GM19239 (cell line): ENCODE measurements at places on chromosomes 5 and 9.

- no peak for DNase-seq
Observed at GRCh38 chr5:11396917-11397316, 507.3 kb downstream of the CTNND2 start.

GRCh38 chr5:88230546-88231066 lies 38.0 kb downstream of the TMEM161B start:
- no peak for DNase-seq

- no peak for DNase-seq
Observed at GRCh38 chr5:119363271-119363670, 7.5 kb downstream of the TNFAIP8 start.

DNA sequence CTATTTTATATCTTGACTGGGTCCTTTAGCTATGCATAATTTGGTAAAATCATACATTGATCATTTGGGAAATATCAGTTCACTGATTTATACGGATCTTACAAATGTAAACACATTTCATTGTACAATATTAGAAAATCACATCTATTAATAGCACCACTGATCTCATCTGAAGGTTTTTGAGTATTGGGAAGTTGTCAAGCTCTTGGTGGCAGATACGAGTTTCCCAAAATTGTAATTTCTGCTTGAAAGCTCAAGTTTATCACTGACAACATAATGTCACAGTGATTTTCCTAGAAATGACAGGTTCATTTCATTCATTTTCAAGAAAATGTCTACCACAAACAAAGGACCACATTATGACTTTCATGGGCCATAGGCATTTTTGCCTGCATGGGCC lies 3.0 kb upstream of the MACROH2A1 start:
- DNase-seq, result no peak

DNA sequence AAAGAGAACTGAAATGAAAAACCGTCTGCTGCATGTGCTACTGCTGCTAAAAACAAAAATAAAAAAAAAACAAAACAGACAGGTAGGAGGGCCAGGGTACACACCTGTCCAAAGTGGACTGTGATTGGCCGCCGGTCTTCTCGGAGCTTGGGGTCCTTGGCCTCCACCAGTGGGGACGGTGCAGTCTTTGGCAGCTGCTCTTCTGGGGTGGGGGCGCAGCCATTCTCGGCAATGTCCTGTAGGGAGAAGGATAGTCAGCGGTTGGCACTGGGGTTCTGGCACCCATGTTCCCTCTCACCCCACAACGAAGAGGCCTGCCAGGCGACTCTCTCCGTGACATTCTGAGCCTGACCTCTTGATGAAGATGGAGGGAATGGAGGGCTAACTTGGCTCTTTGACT lies 84.3 kb downstream of the CRB2 start:
- no peak for DNase-seq

GRCh38 chr9:111630182-111630963 lies 761 bp upstream of the DNAJC25 start:
- DNase-seq, result no peak
